Right cardiac atrium (tissue), 5 donors: ENCODE measurements at places on chromosomes 1 and 21. TPM values are rescaled to one million over a fixed set of nuclear protein-coding genes. Genes with fewer than 3 reads are reported as not detected.

The VANGL2 gene
- total RNA-seq: 8.3 TPM

The FCGR3A gene
- 73.9 TPM for total RNA-seq

The ATP1A4 gene
- total RNA-seq: 0.43 TPM

The NR1I3 gene
- total RNA-seq: not detected

The NUDT4B gene
- total RNA-seq: 0.63 TPM

The AMY1C gene
- total RNA-seq: not detected

The B4GALT2 gene
- total RNA-seq: 34.4 TPM

The PKLR gene
- not detected for total RNA-seq

The MYCBP gene
- 10.4 TPM for total RNA-seq

The SLC16A4 gene
- 6.3 TPM for total RNA-seq

The TLCD4 gene
- 91.6 TPM for total RNA-seq

The TMEM82 gene
- total RNA-seq: not detected

The USH2A gene
- total RNA-seq: 4.3 TPM

The SPRR1B gene
- total RNA-seq: not detected

The DENND1B gene
- total RNA-seq: 27.6 TPM

The KRTAP13-2 gene
- total RNA-seq: not detected

The COQ8A gene
- total RNA-seq: 238 TPM

The BGLAP gene
- 0.92 TPM for total RNA-seq

The GPR37L1 gene
- total RNA-seq: 0.21 TPM

The SIM2 gene
- total RNA-seq: not detected

The LYPLA2 gene
- total RNA-seq: 33.3 TPM

The KANK4 gene
- total RNA-seq: 0.09 TPM

The MSH4 gene
- 0.76 TPM for total RNA-seq

The LENEP gene
- not detected for total RNA-seq

The SPRR2A gene
- not detected for total RNA-seq

The RNF186 gene
- not detected for total RNA-seq

The LAD1 gene
- 1.3 TPM for total RNA-seq

The TBX19 gene
- total RNA-seq: 0.65 TPM

The LCE1A gene
- total RNA-seq: not detected

The OR10Z1 gene
- not detected for total RNA-seq

The MEGF6 gene
- 11.0 TPM for total RNA-seq

The MYCL gene
- total RNA-seq: 0.51 TPM

The LCE1C gene
- not detected for total RNA-seq
